ENCODE measurements at places on chromosomes 6 and 20. TPM values are rescaled to one million over a fixed set of nuclear protein-coding genes. Genes with fewer than 3 reads are reported as not detected.

DNA sequence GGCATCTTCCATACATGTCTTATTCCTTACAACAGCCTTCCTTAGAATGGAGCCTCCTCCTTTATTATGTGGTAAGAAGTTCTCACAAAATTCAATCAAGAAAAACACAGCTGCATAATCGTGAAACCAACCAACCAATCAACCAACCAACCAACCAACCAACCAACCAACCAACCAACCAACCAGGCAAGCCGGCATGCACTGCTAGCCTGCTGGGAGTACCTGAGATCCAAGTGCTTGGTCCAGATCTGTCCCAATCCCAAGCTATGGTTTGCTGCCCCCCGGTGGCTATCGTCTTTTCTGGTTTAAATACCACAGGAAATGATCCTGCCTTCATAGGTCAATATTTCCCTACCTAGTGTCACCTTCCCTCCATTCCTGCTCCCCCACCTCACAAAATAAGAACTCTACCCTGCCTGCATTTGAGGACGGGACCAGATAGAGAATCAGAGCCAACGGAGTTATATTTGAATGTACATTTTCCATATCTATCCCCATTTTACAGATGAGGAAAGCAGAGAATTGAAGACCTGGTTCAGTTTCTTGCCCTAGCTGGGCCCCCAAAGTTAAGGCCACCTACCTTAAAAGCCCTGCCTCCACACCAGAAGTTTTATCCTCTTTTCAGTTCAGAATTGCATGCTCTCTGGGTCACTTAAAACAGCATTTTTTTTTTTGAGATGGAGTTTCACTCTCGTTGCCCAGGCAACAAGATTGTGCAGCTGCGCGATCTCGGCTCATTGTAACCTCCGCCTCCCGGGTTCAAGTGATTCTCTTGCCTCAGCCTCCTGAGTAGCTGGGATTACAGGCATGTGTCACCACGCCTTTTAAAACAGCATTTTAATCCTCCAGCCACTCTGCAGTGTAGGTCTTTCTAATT lies 27.1 kb downstream of the RAB44 start:
- no peak for DNase-seq

- no peak for DNase-seq
Observed at GRCh38 chr6:35477551-35478179, 9.5 kb downstream of the RPL10A start.

GRCh38 chr6:151002057-151002450 lies 136.6 kb downstream of the MTHFD1L start:
- no peak for DNase-seq

GRCh38 chr6:163182696-163183095 lies 231.8 kb upstream of the QKI start:
- no peak for DNase-seq

DNA sequence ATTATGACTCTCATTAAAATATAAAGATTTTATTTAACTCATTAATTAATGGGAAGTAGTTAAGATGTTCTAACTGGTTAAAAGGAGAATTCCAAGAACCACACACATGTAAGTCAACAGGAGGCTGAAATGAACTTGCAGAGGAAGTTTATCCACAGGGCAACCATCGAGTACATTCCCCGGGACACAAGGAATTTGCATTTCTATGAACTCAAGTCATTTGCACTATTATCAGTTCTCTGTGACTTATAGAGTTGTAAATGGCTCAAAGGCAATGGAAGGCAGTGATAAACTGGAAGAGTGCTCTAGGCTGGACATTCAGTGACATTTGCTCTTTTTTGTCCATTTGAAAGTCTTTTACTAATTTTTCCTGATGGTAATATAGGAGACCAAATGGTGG lies 97.4 kb downstream of the SNX5 start:
- DNase-seq, result no peak

GRCh38 chr20:37345339-37346235 lies at the start of gene SRC:
SRC (plus strand) TSS chr20:37346140; CDS start chr20:37384154, 38,014 bp downstream.
- peak; percentile 14 for DNase-seq

GRCh38 chr6:109429496-109429895 lies 10.9 kb downstream of the PPIL6 start:
- DNase-seq, result no peak

- peak; percentile 46 for DNase-seq
Observed at GRCh38 chr6:6592826-6593475, 4.4 kb downstream of the LY86 start.

GRCh38 chr20:53413186-53413631 lies 180.4 kb downstream of the ZNF217 start:
- DNase-seq, result peak; percentile 37

DNA sequence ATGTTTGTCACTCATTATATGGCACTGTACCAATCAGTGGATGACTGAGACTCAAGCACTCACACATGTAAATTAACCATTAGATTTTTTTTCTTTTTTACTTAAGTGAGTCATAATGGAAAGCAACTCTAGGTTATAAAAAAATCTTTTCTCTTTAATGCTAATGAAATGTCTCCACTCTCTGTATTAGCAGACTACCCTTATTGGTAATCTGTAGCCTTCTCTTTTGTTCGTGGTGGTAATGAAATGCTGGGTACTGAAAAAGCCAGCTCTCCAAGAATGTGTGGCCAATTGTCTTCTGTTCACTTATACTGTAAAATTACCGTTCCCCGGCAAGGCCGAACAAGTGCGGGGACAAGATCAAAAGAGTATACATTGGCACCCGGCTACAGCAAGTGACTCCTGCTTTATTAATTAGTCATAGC lies 69.0 kb downstream of the AFG1L start:
- no peak for DNase-seq

DNA sequence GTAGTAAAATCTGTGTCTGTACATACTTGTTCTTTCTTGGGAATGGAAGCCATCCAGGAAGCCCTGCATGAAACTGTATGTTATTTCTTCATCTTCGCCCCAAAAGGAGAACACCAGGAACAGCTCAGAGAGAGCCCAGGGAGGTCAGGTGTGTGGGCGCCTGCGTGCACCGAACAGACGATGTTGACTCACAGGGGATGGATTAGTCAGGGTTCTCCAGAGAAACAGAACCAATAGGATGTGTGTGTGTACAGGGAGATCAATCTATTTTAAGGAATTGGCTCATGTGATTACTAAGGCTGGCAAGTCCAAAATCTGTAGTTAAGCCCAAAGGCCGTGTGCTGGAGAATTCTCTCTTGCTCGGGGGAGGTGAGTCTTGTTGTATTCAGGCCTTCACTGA lies 45.7 kb downstream of the RNASET2 start:
- DNase-seq, result no peak

GRCh38 chr6:122322824-122323223 lies 76.6 kb upstream of the HSF2 start:
- DNase-seq, result no peak

DNA sequence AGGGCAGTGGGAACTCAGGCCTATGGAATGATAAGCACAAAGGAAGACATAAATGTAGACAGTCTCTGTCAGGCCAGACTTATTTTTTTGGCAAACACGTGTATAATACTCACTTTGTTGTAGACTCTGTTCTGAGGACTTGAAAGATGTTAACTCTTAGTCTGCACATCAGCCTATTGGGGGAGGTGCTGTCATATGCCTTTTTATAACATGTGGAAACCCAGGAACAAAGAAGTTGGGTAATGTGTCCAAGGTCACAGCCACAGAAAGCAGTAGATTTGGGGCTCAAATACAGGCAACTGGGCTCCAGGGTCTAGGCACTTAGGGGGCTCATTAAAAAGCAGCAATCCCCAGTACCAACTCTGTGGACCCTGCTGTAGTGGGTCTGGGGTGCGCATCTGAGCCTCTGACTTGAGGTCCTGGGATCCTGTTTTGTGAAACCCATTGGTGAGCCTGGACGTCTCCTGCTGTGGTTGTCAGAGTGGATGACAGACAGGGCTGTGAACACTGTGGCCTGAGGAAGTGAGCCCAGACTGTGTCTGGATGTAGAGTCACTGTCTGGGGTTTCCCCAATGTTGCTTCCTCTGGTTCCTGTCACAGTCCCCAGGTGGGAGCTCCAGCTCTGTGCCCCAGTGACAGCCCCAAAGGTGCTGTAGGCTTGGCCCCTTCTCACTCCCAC lies 50.0 kb downstream of the CDH26 start:
- DNase-seq, result no peak

GRCh38 chr6:34027445-34027936 lies 118.4 kb downstream of the GRM4 start:
- peak; percentile 35 for DNase-seq

DNA sequence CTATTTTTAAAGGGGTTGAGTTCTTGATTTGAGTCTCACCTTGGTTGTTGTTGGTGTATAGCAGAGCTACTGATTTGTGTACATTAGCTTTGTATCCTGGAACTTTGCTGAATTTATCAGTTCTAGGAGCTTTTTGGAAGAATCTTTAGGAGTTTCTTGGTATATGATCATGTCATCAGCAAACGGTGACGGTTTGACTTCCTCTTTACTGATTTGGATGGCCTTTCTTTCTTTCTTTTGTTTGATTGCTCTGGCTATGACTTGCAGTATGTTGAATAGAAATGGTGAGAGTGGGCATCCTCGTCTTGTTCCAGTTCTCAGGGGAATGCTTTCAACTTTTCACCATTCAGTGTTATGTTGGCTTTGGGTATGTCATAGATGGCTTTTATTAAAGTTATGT lies 64.0 kb downstream of the CDYL start:
- DNase-seq, result no peak

DNA sequence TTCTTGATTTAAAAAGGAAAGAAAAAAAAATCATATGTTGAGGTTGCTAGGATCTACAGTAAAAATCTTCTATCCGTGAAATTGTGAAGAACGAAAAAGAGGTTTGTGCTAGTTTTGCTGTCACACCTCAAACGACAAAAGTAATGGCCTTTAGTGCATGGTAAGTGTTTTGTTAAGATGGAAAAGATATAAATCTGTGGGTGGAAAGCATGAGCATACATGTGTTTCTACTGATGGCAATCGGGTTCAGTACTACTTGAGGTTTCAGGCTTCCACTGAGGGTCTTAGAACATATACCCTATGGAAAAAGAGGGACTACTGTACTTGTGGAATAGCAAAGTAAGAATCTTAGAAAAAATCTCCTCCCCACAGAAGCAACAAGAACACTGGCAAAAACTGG lies 58.0 kb downstream of the AHI1 start:
- no peak for DNase-seq

DNA sequence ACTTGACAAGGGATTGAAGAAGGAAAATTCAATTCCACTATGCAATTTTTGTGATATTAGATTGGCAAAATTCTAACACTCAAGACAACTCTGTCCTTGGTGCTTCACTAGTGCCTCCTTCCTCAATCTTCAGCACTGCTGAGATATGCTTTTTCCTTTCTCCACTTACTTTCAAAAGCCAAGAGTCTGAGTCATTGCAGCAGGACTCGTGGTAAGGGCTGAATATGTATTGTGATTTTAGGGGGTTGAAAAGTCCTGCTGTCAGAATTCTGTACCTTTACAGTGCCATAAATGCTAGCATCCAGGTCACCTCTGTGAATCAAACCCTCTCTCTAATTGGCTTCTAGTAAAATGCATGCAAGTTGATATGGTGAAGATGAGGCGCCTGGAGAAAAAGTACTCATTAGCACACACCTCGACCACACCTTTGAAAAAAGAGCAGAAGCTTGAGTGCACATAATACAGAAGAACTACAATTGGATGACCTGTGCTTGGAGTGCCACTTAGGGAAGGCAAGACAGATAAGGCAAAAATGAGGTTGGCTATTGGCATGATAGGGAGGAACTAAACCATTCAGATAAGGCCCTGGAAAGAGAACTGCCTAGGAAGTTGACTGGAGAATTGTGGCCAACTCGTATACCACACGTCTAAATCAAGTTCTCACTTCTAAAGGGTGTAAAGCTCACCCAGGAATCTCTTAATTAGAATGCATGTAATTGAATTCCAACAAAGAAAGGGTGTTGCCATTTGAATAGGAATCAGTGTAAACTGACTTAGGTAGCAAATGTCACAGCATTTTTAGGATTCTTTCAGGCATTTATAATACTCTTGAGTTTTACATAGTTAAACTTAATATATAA lies 43.6 kb upstream of the FAM83B start:
- DNase-seq, result no peak

DNA sequence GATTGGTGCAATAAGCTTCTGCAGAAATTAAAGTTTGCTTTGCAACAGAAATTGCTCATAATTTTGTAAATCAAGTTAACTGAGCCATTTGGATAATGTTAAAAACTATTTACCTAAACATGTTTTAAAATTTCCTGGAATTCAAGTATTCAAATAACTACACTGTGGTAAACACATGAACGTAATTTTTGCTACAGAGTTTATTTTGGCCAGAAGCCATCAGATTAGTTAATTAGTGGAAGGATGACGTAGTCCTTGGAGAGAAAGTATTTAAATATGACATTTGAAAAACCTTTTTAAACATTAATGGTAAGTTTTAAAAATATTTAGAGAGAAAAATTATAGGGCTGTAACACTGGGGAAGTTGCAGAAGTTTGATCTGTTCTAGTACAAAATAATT lies 121.2 kb upstream of the UST start:
- no peak for DNase-seq

- DNase-seq, result no peak
Observed at GRCh38 chr6:158910484-158911440, 89.2 kb downstream of the RSPH3 start.

GRCh38 chr6:56173228-56173627 lies 74.2 kb downstream of the COL21A1 start:
- no peak for DNase-seq

DNA sequence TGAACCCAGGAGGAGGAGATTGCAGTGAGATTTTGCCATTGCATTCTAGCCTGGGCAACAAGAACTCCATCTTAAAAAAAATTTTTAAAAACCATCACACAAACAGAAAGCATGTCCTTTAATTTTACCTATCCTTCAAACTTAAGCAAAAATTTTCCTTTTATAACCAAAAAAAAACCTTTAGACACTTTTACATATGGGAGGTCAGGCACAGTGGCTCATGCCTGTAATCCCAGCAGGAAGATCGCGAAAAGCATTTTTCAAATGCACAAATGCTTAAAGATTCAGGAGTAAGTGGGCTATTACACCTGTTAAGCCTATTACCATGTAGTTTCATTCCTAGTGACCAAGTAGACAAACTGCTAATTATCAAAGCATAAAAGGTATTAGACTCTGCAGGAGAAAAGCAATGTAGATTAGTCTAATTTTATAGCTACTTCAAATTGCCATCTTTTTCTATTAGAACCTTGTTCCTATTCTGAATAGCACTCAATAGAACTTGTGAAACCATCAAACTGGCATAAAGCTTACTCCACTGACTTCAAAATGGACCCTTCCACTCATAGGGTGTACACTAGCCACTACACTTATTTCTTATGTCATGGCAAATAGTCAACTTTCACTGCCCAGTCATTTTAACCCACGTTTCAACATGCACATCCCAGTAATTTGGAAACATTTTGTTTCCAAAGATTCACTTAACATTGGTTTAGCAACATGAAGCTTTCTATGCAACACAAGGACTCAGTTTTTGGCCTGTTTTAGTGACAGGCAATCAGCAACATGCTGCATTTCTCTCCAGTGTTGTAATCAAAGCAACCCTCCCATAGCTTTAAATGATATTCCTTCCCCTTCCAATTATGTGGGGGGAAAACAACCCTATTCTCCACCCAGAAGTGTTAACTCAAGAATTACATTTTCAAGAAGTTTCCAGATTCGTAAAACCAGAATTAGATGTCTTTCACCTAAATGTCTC lies 4.0 kb downstream of the EEF1A1 start:
- DNase-seq, result no peak

Gene IMPG1
- polyA plus RNA-seq, result not detected

Gene OR2J3
- polyA plus RNA-seq, result not detected

Gene C6orf132
- 0.05 TPM for polyA plus RNA-seq

Gene TSPO2
- not detected for polyA plus RNA-seq

Gene C6orf120
- polyA plus RNA-seq, result 10.4 TPM

Gene TBX18
- polyA plus RNA-seq, result not detected

Gene FOXF2
- not detected for polyA plus RNA-seq

Gene TAAR8
- not detected for polyA plus RNA-seq

Gene ABHD16B
- not detected for polyA plus RNA-seq

Gene CDK5RAP1
- 31.4 TPM for polyA plus RNA-seq

Gene STX7
- 18.9 TPM for polyA plus RNA-seq
